CD4-positive, alpha-beta T cell treated with Interleukin-15 for 4 hours (primary cell): ENCODE measurements at places on chromosomes 4 and X.

DNA sequence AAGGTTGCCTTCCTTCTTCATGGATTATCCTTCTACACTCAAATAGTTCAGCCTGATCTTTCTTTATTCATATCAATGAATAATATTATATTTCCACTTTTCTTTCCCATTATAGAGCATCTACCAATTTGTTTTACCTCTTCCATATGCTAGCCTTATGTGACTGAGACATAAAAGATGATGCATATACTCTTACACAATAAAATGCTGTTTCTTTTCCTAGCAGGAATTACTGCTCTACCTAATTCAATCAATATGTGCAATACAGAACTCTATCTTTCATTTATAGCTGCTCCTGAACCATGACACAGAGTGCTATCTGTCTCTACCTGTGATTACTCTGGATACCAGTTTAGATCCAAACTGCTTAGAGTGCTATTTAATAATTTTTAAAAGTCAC, 2334.0 kb downstream of the PCDH7 start:
- no peak for DNase-seq

- DNase-seq, result no peak
Observed at GRCh38 chr4:16269240-16269639, 43.0 kb upstream of the TAPT1 start.

DNA sequence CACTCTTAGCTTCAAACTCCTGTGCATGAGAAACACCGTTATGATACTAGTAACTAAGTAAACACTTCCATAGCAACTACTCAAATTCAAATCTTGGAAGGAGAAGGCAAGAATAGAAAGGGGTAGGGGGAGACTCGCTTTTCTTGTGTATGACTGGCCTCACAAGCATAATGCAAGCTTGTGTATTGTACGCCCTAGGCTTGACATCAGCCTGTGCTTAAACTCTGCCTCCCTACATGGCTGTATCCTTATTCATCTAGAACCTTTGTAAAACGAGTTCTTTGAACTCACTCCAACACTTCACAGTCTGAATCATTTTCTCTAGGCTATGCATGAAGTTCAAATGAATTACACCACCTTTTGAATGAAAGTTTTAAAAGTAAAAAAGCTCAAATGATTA, 1071.2 kb upstream of the ADGRL3 start:
- no peak for DNase-seq

GRCh38 chr4:74640111-74640903, 154.0 kb downstream of the BTC start:
- DNase-seq, result no peak

DNA sequence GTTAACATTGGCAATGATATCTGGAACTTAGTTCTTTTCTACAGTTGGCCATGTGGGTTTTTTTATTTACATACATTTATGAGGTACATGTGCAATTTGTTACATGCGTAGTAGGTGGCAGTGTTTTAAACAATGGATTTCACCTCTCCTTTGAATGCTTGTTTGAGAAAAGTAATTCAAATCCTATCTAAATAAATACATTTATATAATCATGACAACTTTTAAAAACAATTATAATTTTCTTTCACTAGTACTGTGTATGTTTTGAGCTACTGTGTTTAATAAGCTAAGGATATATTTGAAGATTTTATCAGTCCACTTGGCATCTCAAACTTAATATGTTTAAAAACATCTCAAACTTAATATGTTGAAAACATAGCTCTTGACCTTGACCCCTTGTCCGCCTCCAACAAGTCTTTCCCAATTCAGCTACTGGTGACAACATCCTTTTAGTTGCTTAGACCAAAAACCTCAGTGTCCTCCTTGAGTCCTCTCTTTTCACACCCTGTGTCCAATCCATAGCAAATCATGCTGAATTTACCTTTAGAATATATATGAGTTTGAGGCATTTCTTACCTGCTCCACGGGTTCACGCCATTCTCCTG, 14.5 kb downstream of the GUCY1B1 start:
- DNase-seq, result no peak

DNA sequence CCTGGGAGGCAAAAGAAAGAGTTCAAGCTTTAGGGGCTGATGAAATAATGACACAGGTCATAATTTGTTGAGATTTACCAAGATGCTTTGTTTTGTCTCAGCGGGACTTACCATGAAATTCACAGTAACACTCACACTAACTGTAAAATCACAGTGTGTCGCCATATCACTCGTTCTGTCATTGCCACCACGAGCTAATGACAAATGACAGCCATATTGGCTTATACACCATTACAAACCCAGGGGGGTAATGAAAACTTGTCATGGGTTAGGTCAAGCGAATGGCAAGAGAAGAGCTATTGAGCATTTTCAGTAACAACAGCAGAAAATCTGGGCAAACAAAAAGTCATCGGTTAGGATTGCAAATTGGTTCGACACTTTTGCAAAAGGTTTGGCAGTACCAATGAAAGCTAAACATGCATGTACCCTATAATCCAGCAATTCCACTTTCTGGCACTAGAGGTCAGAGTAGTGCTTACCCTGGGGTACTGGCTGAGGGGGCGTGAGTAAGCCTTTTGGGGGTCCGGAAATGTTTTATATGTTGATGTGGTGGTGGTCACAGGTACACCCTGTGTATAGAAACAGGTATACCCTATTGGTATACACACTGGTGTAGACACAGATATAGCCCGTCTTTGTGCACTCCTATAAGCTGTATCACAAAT, 83.9 kb upstream of the RAI2 start:
- DNase-seq, result peak; percentile 2

DNA sequence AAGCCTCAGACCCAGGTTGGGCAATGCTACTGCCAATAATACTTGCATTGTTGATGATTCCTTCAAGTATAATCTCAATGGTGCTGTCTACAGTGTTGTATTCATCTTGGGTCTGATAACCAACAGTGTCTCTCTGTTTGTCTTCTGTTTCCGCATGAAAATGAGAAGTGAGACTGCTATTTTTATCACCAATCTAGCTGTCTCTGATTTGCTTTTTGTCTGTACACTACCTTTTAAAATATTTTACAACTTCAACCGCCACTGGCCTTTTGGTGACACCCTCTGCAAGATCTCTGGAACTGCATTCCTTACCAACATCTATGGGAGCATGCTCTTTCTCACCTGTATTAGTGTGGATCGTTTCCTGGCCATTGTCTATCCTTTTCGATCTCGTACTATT, 7.4 kb downstream of the LPAR4 start:
- DNase-seq, result no peak

DNA sequence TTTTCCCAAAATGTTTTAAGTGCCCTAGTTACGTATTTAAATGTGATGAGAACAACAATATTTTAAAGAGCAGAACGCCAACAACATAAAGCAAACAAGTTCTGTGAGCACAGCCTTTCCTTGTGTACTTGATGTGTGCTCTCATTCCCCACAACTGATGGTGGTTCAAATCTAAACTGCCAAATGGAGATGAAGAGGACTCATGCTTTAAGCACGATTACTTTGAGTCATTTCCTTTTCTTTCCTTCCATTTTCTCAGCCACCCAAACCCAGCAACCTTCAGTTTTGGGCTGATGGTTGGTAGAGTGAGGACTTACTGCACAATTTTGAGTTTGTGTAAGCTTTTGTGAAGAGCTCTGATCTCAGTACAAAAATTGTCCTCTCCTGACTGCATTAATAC, 1.7 kb downstream of the NSD2 start:
- DNase-seq, result peak; percentile 31

GRCh38 chrX:29130905-29131304, 543.7 kb downstream of the IL1RAPL1 start:
- DNase-seq, result no peak

GRCh38 chr4:10584042-10584441, 100.5 kb downstream of the CLNK start:
- DNase-seq, result no peak

DNA sequence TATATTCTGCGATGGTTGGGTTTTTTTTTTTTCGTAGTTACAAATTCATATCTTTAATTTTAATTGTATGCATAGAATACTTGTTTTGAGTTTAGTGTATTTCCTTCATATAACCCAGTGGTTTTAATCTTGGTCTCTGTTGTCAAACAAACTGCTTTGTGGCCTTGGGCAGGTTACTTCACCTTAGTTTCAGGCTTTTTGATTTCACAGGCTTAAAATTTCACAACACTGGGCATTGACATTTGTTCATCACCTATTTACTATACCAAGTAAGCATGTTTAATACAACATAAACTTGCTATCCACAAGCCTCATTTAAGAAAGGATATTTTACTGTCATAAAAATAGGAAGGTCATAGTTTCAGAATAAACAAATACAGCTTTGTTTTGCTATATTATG, 14.7 kb downstream of the RAPGEF2 start:
- no peak for DNase-seq

- DNase-seq, result no peak
Observed at GRCh38 chr4:114780205-114780604, 181.6 kb downstream of the UGT8 start.

DNA sequence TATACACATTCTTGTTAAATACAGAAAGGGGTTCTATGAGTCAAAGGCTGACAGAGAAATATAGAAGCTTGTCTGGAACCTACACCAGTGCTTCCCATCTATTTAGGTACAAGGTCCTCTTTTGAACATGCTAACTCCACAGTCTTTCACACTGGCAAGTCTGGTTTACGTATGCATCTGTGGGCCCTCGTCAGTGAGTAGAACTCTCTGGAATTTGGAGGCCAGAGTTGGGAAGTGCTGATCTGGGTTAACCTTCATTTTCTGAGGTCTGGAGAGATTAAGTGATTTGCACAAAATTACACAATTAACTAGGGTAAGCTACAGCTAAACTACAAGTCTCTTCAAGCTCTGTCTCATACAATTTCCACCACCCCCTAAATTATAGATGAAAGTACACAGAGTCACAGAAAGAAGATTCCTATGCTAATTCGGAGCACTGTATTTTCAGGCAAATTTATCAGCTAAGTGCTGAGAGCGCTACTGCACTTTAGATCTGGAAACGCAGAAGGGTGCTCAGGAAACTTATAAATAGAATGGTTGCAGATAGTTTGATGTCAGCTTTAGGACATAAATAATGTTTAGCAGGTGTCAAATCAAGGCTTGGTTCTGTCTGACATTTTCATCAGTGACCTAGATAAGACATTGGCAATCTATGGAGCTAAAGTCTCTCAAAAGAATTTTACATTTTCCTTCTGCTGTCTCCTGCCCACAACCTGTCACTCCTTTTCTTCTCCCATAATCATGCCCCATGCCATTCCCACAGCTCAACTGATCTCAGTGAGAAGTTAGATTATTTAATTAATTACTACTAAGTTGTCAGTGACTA, 43.0 kb upstream of the PDLIM5 start:
- no peak for DNase-seq

GRCh38 chr4:156598138-156598681, 373.4 kb downstream of the PDGFC start:
- no peak for DNase-seq

- DNase-seq, result no peak
Observed at GRCh38 chr4:173214661-173215060, 46.0 kb downstream of the GALNT7 start.

- DNase-seq, result no peak
Observed at GRCh38 chr4:87633243-87633642, 16.8 kb upstream of the DMP1 start.

GRCh38 chrX:131955099-131955777, 67.9 kb upstream of the STK26 start:
- DNase-seq, result no peak

- no peak for DNase-seq
Observed at GRCh38 chr4:37735578-37735977, 49.4 kb upstream of the RELL1 start.

- DNase-seq, result no peak
Observed at GRCh38 chr4:78337244-78338020, 214.1 kb upstream of the ANXA3 start.

DNA sequence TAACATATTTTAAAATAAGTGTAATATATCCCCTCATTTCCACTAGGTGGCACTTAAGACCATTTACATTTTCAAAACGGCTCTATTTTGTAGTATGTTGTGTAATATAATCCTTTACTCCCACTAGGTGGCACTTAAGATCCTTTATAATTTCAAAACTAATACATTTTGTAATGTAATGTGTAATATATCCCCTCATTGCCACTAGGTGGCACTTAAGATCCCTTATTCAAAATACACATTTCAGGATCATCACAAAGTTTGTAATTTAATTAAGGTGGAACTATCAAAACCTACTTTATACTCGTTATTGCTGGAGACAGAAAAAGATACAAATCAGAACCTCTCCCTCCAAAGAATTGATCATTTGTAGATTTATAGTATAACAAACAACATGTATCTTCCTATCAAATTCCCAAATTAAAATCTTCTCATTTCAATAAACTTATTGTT, 132.5 kb downstream of the ARHGAP6 start:
- peak; percentile 62 for DNase-seq

DNA sequence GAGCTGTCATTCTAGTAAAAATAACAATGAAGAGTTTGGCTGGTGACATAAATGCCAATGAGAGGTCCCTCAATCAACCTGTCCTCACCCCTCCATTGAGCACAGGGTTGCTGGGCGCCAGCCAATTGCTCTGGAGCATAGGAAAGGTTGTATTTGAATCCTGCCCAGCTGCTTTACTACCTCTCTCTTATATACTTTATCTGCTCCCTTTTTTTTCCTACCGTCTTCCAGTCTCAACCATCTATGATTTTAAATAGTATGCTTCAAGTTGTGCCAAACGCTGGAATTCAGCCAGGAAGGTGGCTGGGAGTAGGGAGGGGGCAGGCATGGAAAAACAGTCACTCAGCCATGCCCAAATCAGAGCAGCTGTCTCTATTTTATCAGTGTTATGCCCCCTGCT, 153.8 kb downstream of the NR3C2 start:
- no peak for DNase-seq

DNA sequence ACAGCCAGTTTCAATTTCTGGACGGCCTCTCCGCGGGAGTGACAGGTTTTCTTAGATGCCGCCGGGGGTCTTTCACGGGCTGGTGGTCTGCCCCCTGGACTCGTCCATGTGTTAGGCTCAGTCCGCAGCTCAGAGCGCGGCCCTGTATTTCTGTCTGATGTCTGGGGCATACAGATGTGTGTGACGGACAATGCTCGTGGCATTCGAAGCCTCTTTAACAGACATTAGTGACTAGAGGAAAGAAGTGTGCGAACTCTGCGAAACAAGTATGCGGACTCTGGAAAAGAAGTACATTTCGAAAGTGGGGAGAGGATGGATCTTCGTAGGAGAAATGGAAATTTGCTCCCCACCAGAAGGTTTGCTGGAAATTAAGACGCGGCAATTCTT, 793 bp upstream of the DCUN1D4 start:
- no peak for DNase-seq

- no peak for DNase-seq
Observed at GRCh38 chrX:113868711-113869110, 715.2 kb upstream of the HTR2C start.

- DNase-seq, result peak; percentile 77
Observed at GRCh38 chr4:152255437-152255836, 280.5 kb downstream of the FBXW7 start.

DNA sequence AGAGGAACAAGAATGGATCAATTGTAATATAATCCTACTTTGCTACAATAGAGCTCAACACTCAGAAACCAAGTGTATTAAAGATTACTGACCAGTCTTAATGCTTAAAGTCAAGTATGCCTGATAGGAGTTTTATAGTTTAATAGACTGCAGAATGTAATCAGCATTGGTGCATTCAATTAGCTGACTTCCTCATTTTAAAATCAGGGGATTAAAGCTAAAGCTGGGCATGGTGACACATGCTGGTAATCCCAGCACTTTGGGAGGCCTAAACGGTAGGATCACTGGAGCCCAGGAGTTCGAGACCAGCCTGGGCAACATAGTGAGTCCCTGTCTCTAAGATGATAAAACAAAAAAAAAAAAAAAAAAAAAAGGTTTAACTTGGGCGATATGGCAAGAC, 10.8 kb downstream of the HNRNPDL start:
- no peak for DNase-seq
